Spinal cord (tissue), 10 donors: ENCODE measurements at places on chromosomes 7 and 10. TPM values are rescaled to one million over a fixed set of nuclear protein-coding genes. Genes with fewer than 3 reads are reported as not detected.

Gene EGR2
- total RNA-seq = 3.9 TPM

GRCh38 chr10:132943058-132943790 is 854 bp upstream of the CFAP46 start:
- no peak for DNase-seq

Gene PRRT4
- 6.7 TPM for total RNA-seq

DNA sequence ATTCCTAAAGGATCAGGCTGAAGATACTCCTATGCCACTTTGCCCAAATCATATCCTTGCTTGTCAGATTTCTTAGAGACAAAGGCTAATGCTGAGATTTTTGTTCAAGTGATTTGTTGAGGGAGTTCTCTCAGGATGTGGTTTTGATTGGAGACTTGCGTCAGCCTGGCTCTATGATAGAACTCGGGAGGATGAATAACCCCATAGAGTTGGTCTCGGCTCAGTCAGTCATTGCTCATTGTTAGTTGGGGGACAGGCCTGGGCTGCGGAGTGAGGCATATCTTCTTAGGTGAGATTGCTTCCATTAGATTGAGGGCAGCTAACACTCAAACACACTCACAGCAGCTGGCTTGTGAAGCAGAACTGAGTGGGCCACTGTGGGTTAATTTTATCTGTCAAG is 203.4 kb downstream of the KIF20B start:
- no peak for DNase-seq

GRCh38 chr7:151802469-151802846 is 74.5 kb downstream of the PRKAG2 start:
- DNase-seq = no peak

DNA sequence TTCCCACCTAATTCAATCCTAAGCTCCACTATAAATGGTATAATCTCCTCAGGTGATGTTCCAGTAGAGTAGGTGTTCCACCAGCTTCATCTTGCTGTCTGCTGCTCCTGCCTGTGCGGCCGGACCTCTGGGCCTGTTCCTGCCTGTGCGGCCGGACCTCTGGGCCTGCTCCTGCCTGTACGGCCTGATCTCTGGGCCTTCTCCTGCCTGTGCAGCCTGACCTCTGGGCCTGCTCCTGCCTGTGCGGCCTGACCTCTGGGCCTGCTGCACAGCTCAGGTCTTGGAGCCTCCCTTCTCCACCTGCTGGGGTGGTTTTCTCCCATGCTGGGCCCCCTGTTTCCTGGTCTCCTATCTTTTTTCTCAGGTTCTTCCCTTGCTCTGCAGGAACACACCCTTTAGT is 117.8 kb downstream of the USP6NL start:
- no peak for DNase-seq

Gene MYOZ1
- 4.2 TPM for total RNA-seq
